ENCODE measurements at places on chromosomes 1 and 21.

GRCh38 chr1:46027788-46028573 lies 104.4 kb downstream of the PIK3R3 start:
- no peak for DNase-seq

DNA sequence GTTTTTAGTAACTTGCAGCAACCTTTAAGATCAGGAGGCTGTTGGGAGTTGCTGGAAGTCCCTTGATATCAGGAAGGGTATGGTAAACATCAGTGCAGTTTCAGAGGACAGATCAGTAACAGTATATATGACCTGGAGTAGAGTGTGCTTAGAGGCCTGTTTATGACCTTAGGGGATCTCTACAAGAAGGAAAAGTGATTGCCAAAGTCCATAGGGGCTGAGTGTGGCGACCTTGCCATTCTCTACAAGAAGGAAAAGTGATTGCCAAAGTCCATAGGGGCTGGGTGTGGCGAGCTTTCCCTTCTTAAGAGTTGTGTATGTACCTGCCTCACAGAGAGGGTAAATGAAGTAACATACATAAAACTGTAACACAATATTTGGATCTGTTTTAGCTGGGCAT lies 28.5 kb upstream of the AXDND1 start:
- no peak for DNase-seq

DNA sequence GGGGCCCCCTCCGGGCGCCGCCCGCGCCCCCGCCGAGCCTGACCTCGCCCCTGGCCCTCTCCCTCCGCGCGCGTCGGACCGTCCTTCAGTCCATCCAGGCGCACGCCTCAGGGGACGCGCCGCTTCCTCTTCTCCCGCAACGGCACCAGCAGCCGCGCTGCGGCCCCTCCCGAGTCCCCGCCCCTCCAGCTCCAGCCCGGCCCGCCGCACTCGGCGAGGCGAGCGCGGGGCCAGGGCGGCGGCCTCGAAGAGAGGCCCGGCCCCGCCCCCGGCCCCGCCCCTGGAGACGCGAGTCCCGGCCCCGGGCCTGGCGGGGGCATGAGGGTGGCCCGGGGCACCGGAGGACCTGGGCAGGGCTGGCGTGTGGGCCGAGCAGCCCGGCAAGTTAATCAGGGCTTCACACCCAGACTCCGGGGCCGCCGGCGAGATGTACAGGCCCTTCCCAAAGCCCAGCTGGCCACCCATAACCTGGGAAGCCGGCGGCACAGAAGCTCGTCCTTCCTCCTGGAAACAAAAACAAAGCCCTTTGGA lies at the start of gene IGSF3:
IGSF3 (minus strand) TSS at position 159 of the 531 bp plus-strand sequence. CDS start 1,407 bp downstream, outside the sequence.
- DNase-seq = no peak

GRCh38 chr1:209150114-209150513 lies 433.4 kb upstream of the CAMK1G start:
- DNase-seq = no peak

GRCh38 chr1:158037866-158038359 lies 44.5 kb downstream of the KIRREL1 start:
- DNase-seq = no peak

DNA sequence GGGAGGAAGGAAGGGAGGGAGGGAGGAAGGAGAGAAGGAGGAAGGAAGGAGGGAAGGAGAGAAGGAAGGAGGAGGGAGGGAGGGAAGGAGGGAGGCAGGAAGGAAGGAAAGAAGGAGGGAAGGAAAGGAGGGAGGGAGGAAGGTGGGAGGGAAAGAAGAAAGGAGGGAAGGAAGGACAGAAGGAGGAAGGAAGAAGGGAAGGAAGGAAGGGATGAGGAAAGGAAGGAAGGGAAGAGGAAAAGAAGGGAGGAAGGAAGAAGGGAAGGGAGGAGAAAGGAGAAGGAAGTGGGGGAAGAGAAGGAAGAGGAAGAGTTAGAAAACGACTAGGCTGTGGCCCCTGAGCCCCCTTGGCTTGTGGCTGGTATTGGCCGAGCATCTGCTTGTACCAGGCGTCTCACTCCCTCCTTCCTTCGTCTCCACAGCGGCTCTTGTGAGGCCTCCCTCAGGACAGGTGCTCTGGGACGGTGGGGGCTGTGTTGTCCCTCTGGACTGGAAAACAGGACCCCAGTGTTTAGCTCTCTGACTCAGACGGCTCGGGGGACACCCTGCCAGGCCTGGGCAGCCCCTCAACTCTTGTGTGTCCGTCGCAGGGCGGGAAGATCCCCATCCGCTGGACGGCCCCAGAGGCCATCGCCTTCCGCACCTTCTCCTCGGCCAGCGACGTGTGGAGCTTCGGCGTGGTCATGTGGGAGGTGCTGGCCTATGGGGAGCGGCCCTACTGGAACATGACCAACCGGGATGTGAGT lies 36.2 kb upstream of the C1QA start:
- DNase-seq = no peak

- no peak for DNase-seq
Measured at GRCh38 chr1:245591346-245592188, 436.8 kb downstream of the KIF26B start.

- DNase-seq = peak; percentile 46
Measured at GRCh38 chr1:68111519-68112436, 61.4 kb upstream of the DIRAS3 start.

DNA sequence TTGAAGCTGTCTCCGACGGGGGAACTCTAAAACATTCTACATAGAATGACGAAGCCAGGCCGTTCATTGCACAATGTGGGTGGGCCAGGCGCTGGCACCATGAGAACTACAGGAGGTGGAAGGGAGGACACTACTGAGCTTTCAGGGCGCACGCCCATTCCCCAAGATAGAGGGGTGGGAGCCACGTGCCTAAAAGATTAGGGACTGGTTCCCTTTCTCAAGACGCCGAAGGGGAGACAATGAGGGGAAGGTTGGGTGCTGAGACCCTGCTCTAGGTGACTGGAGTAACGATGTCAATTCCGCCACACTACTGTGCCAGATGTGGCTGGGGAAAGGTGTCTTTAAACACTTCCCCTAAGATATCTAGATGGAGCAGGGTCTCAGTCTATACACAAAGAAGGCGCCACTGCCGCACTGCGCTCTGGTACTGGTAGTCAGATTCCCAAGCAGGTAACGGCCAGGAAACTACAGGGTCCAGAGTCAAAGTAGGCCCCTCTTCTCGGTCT lies 782 bp downstream of the CSDE1 start:
- DNase-seq = no peak

- DNase-seq = no peak
Measured at GRCh38 chr1:113021430-113022085, 51.4 kb upstream of the LRIG2 start.

DNA sequence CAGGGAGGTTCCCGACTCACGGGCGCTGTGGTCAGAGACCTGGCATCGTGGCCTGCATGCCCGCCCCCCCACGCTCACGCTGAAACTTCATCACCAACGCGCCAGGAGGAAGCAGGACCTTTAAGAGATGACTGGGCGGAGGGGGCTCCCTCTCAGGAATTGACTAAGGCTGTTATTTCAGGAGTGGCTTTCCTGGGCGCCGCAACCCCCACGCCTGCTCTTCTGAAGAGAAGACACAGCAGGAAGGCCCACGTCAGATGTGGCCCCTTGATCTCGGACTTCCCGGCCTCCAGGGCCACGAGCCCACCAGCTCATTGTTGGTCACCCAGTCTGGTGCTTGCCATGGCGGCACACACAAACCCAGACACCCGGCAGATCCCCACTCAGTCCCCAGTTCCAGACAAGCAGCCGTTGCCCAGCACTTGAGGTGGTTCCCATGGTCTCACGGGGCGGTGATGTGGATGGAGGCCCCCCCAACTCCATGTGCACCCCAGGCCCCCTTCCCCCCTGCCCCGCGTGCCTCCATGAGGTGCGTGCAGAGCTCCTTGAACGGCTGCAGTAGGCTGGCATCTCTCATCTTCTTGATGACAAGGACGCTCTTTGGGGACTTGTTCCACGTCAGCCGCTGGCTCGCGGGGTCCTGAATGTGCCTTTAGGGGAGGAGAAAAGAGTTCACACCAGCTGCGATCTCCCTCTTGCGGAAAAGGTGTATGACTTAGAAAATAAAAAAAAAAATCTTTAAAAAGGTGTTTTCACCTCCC lies 21.4 kb downstream of the NADK start:
- DNase-seq = no peak

DNA sequence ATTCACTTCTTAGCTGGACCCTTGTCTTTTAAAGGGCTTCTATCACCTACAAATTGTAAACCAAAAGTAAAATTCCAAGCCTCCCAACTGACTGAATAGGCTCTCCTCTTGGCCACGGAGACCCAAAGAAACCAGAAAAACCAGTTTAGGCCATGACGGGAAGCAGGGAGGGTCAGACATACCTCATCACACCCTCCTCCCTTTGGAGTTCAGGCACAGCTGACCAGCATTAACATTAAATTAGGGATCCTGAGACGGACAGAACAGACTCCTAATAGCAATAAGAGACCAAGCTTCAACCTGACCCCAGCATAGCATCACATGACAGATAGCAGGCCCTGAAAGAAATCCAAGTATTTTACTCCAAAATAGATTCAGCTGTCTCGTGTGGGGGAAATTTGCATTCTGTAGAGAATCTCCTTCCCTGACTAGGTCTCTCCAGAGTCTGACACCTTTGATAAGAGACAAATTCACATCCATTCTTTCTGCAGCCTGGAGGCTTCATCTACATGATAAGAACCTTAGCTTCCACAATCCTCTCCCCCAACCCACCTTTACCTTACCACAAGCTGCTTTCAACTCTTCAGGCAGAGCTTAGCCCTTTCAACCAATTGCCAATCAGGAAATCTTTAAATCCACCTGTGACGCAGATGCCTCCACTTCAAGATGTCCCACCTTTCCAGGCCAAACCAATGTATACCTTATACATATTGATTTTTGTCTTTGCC lies 177.1 kb upstream of the RAB4A start:
- no peak for DNase-seq

- no peak for DNase-seq
Measured at GRCh38 chr1:3393024-3393986, 61.2 kb upstream of the ARHGEF16 start.

GRCh38 chr21:17889171-17889570 lies 70.0 kb upstream of the C21orf91 start:
- DNase-seq = no peak

DNA sequence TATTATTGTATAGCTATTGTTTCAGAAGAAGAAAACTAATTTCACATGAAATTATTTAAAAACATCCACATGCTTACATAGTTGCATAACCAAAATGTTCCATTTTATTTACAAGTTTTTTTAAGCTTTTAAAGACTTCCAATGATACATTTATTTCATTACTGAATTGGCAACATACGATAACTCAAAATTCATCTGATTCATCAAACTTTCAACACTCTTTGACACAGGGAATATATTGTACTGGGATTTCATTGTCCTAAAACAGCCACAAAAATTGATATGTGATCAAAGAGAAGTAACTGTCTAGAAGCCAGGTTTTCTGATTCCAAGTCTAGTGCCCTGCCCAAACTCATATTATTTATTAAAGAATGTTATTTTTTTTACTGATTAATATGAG lies 131.4 kb upstream of the USP24 start:
- no peak for DNase-seq

GRCh38 chr1:24568475-24568874 lies 12.6 kb downstream of the NCMAP start:
- DNase-seq = no peak

GRCh38 chr1:91924146-91924545 lies 25.1 kb upstream of the BRDT start:
- no peak for DNase-seq

GRCh38 chr1:201219481-201220387 lies 29.1 kb downstream of the IGFN1 start:
- DNase-seq = no peak

DNA sequence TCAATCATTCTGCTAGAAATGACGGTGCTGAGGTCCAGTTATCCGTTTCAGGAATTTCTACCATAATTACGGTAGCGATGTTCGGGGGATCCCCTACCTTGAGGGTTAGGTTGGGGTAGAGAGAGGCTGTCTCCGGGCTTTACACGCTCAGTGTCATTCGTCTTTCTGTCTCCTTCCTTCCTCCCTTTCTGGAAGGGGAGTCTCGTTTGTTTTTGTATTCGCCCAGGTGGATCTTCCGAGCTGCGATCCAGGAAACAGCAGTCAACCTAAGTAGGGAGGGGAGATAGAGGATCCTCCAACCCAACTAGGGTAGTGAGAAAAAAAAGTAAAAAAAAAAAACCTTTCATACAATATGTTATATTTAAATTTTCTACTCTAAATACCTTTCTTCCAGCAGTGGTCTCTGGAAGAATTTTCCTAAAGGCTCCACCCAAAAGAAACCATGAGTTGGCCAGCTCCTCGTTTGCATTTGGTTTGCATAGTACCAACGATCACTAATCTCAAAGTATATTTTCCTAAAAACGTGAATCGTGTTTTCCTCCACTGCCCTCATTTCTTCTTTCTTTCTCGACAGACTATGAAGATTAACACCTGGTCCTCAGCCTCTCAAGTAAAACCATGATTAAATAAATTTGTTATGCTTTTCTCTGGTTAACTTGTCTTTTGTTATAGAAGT lies 611 bp upstream of the PIK3C2B start:
- DNase-seq = no peak

- DNase-seq = no peak
Measured at GRCh38 chr1:61391730-61392129, 309.4 kb downstream of the NFIA start.

GRCh38 chr1:197615693-197616011 lies 159.6 kb downstream of the DENND1B start:
- no peak for DNase-seq

- DNase-seq = no peak
Measured at GRCh38 chr1:212951126-212951946, 995 bp downstream of the VASH2 start.

GRCh38 chr1:48916130-48917069 lies 139.7 kb upstream of the BEND5 start:
- DNase-seq = no peak

DNA sequence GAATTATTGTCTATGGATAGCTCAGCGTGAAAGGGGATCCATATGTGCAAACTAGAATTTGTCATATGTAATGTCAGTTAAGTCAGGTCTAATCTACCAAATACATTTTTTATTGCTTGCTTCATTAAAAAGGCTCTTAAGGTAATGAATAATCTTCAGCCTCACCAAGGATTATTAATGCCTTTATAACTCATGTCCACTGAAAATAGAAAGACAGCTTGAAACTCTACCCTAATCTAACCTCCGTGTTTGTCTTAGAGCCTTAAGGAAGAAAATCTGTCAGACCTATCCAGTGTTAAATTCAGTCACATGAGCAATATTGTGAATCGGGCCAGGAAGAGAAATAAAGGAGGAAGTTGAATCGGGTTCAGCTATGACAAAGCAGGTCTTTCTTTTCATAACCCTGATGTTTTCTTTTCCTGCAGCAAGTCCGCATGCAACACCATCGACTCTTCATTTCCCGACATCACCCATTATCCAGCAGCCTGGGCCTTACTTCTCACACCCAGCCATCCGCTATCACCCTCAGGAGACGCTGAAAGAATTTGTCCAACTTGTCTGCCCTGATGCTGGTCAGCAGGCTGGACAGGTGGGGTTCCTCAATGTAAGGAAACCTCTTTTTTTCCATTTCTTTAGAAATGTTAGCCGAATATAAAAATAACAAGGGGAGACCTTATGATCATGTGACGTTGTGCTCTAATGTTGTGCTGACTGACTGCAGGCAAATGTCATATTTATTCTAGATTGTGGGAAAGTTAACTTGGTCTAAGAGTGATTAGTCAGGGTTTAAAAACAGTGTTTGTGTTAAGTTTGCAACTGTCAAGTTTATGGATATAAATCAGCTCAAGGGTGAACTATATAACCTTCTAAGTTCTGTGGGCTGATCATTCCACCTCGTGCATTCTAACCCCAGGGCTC lies 321.0 kb downstream of the TM2D1 start:
- DNase-seq = no peak

Measured in NCI-H187 treated with DMSO at 0.1 percent for 48 hours (cell line).